ENCODE measurements at places on chromosomes 12 and 14.

- no peak for DNase-seq
Measured at GRCh38 chr14:26157517-26157916, 440.3 kb downstream of the NOVA1 start.

- DNase-seq = no peak
Measured at GRCh38 chr14:103139132-103140025, 16.1 kb downstream of the TNFAIP2 start.

DNA sequence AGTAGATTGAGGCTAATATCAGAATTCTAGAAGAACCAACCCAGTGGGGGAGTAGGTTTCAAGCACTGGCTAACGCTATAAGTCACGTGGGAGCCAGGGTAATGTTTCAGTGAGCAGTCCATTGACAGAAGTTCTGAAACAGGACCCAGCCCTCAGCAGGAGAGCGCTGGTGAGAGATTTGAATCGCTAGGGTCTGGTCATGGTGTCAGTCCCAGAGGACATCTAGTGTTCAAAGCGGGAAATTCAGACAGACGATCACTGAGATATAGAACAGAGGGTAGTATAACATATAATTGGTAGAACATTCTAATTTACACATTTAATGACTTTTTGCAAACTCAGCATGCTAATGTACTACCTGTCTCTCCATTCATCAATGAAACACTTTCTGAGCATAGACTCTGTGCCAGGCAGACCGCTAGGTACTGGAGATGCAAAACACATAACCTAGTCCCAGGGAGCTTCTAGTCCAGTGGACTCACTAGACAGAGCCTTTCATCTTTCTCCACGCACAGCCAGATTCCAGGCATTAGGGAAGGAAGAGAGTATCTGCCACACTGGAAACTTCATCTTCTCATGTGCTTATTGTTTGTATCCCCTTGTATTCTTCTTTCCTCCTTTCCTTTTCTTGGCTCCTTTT lies 35.4 kb upstream of the RNASE3 start:
- peak; percentile 85 for DNase-seq

- DNase-seq = no peak
Measured at GRCh38 chr12:11209113-11209512, 22.4 kb upstream of the TAS2R42 start.

GRCh38 chr12:55822228-55822627 lies 4.4 kb downstream of the ORMDL2 start:
- DNase-seq = no peak

DNA sequence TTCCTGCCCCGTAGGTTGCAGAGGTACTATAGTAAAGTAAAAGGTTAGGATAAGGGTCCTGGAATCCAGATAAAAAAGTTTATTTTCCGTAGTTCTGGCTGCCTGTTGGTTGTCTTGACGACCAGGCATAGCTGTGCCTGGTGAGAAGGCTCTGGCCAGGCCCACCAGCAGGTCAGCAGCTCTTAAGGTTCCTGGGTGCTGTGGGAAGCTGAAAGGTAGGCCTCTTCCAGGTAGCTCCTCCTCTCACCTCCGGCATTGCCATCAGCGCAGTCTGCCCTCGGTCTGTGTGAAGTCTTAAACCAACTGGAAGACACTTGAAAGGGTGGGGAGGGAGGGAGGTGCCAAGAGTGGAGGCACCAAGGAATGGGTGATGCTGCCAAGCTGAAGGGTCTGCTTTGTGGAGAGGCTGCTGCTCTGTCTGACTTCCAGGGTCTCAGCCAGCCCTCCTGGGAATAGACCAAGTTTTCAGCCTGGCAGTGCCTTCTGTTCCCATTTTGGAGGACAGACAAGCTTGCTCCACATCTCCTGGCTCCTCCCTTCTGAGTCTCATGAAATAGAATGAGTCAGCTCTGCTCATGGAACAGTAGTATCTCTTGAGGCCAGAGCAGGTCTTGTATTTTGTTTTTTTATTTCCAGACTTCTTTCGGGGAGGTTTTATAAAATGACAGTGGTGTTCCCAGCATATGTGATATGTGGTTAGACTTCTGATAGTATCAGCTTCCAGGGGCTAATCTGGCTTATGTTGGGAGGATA lies 5.2 kb upstream of the ACADS start:
- DNase-seq = no peak

DNA sequence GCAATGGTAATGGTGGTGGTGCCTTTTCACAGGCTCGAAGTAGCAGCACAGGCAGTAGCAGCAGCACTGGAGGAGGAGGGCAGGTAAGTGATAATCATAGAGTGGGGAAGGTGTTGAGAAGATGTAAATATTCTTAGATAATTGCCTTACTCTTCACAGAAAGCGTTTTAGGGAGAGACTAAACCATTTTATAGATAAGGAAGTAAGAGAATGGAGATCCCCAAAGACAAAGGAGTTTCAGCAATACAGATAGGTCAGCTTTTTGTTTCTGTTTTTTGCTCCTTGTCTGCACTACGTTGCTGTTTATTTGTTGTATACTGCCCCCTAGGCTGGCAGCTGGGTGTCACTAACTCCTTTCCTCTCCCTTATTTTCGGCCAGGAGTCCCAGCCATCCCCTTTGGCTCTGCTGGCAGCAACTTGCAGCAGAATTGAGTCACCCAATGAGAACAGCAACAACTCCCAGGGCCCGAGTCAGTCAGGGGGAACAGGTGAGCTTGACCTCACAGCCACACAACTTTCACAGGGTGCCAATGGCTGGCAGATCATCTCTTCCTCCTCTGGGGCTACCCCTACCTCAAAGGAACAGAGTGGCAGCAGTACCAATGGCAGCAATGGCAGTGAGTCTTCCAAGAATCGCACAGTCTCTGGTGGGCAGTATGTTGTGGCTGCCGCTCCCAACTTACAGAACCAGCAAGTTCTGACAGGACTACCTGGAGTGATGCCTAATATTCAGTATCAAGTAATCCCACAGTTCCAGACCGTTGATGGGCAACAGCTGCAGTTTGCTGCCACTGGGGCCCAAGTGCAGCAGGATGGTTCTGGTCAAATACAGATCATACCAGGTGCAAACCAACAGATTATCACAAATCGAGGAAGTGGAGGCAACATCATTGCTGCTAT lies 2.0 kb downstream of the SP1 start:
- DNase-seq = no peak

DNA sequence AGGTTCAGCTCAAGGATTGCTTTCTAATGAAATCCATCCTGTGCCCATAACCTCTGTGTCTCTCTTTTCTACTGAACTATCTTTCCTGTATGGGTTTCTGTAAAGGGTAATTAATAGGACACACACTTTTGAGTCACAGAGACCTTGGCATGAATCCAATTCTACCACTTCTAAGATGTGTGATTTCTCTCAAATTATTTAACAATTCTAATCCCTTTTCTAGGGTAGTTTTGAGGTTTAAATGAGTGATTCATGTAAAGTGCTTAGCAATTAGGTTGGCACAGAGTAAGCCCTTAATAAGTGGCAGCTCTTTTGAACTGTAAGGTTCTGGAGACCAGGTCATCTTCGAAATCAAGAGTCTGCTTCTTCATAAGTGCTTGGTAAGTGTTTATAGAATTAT lies 202.7 kb downstream of the RASSF9 start:
- DNase-seq = no peak

- no peak for DNase-seq
Measured at GRCh38 chr12:124368421-124369032, 73.6 kb downstream of the RFLNA start.

- peak; percentile 34 for DNase-seq
Measured at GRCh38 chr12:112837629-112838197, 46.2 kb downstream of the RPH3A start.

GRCh38 chr14:70045310-70045709 lies 143.4 kb downstream of the SLC8A3 start:
- DNase-seq = peak; percentile 46

DNA sequence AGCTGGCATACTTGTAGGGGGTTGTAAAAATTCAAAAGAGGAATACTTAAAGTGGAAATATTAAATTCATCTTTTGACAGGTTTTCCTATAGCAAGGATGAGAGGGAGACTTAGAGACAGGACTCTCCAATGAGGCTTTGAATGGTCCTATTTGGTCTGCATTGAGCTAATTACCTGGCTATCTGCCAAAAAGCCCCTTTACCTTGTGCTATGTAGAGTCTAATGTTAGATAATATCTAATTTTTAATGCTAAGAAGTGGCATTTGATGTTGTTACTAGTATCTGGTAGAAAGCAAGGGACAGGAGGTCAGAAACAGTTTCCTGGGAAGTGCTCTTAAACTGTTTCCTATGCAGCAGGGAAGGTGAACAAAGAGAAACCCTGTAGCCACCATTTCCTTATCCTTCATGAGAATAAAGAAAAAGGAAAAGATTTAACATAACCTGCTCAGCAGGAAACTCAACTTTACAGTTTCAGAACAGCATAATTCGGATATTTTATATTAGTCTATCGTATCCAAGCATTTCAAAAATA lies 550.0 kb downstream of the SOX5 start:
- no peak for DNase-seq

GRCh38 chr14:105456736-105457617 lies 17.6 kb upstream of the CRIP2 start:
- no peak for DNase-seq

- DNase-seq = no peak
Measured at GRCh38 chr12:2550561-2551411, 244.0 kb upstream of the FKBP4 start.

GRCh38 chr12:75939016-75939642 lies 92.4 kb downstream of the PHLDA1 start:
- DNase-seq = no peak

- no peak for DNase-seq
Measured at GRCh38 chr12:27627123-27627852, 69.0 kb upstream of the REP15 start.

GRCh38 chr12:92032101-92032500 lies 113.5 kb downstream of the BTG1 start:
- no peak for DNase-seq

- no peak for DNase-seq
Measured at GRCh38 chr14:68663385-68664076, 129.3 kb downstream of the ZFP36L1 start.

DNA sequence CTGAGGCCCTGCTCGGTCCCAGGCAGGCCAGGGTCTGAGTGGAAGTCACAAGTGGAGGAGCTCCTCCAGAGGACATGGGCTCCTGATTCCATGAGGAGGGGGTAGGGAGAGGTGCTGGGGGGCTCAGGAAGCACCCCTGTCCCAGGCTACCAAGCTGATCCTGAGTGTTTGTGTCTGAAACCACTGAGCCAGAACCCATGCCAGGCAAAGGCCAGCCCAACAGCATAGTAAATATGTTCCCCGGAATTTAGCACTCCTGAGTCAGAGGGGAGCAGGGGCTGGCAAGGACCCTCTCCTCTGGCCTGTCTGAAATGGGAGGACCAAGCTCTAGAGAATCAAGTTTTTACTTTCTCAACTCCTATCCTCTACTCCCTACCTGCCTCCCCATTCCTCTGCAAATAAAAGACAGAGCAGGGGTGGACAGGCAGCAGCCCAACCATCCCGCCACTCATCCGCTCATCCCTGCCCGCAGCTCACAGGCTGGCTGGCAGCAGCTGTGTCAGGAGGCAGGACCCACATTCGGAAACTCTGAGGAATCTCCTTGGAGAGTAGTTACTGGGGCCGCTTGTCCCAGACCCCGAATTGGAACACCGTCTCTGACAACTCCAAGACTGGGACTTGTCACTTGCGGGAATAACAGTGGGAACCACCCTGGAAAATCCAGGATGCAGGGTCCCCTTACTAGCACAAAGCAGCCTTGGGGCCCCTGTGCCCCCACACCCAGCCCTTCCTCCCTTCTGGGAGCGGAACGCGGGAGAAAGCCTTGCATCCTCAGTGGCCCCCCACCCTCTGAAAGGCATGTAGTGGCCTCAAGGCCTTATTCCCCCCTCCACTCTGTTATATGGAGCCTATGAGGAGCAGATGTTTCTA lies 102.5 kb downstream of the ZFP36L1 start:
- DNase-seq = no peak

GRCh38 chr12:56158926-56159461 lies 835 bp downstream of the MYL6 start:
- DNase-seq = peak; percentile 43

DNA sequence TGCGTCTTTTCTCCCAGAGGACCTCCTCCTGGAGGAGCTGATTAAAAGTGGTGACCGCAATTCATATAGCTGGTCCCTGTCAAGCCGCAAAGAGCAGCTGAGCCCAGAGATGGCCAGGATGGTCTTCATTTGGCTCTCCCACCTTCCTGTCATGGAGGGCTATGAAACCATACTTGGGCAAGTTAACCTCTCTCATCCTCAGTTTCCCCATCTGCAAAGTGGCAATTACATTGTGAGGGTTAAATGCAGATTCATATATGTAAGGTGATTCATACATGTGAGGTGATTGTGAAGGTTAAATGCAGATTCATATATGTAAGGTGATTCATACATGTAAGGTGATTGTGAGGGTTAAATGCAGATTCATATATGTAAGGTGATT lies 3.6 kb upstream of the TESC start:
- no peak for DNase-seq

DNA sequence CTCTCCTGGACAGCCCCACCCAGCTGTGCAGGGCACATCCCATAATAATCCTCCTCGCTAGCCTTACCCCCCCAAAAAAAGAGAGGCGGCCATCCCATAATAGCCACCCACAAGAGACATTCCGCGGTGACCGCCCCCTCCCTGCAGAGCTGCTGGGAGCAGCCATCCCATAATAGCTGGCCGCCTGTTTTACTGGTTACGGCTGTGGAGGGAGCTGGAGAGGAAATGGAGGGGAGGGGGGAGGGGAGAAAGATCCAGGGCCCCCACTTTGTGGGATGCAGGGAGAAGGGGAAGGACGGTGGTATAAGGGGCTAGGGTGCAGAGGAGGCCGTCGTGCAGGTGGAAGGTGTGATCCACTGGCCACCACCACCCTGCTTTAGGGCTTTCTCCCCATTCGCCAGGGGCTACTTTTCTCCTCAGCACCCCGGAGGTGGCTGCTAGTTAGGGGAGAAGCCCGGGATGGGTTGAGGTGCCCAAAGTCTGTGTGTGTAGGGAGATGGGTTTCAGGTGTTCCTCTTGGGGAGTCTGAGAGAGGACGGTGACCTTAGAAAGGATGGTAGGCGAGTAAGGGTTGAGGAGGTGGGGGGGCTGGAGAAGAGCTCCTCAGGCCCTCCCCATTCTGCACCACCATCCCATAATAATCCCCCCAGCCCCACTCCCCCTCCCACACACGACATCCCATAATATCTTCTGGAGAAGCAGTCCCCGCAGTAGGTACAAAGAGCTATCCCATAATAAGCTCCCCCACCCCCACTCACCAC lies 6.0 kb upstream of the CHD4 start:
- peak; percentile 92 for DNase-seq

GRCh38 chr12:21054334-21054733 lies 76.7 kb upstream of the SLCO1B1 start:
- no peak for DNase-seq

DNA sequence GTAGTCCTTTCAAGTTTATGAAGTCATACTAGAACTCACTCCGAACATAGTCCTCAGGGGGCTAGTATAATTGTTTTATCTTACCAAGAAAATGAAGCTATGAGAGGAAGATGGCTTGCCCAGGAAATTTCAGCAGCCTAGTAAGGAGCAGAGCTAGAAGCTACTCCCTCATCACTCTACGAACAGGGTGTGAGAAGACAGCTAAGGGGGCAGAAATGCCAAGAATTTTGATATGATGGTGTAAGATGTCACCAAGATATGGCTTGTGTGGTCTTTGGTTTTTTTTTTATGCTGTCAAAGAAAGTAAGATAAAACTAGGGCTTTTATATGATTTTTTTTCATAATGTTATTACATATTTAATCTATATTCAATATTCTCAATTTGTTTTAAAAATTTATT lies 47.6 kb downstream of the PRICKLE1 start:
- peak; percentile 13 for DNase-seq

GRCh38 chr12:69623970-69624369 lies 13.3 kb upstream of the LRRC10 start:
- DNase-seq = no peak
